Bronchial smooth muscle cell (primary cell): ENCODE measurements at places on chromosomes 6 and 20. TPM values are rescaled to one million over a fixed set of nuclear protein-coding genes. Genes with fewer than 3 reads are reported as not detected.

The SMPDL3A gene
- 24.4 and 57.7 TPM in 2 replicates for total RNA-seq

The RHAG gene
- total RNA-seq: under 0.01 TPM in 1 of 2 replicates, not detected in the other

The CCN6 gene
- total RNA-seq: not detected in 2 replicates

The HTR1E gene
- total RNA-seq: not detected in 2 replicates

The HMGA1 gene
- 41.3 and 113 TPM in 2 replicates for total RNA-seq

The PCMTD2 gene
- total RNA-seq: 35.5 and 53.5 TPM in 2 replicates

The STMND1 gene
- total RNA-seq: not detected in 2 replicates

The MUC22 gene
- total RNA-seq: not detected in 2 replicates

The KIF6 gene
- total RNA-seq: 0.16 and 0.52 TPM in 2 replicates

The GNAS-AS1 gene
- 0.43 and 0.95 TPM in 2 replicates for total RNA-seq

The HRH3 gene
- total RNA-seq: not detected in 2 replicates

The TNFRSF21 gene
- total RNA-seq: 19.2 and 21.0 TPM in 2 replicates

The NUS1 gene
- total RNA-seq: 7.9 and 13.9 TPM in 2 replicates

The ATP9A gene
- 38.3 and 64.9 TPM in 2 replicates for total RNA-seq

The LY6G6F gene
- not detected in 2 replicates for total RNA-seq

The SLC4A11 gene
- total RNA-seq: 0.94 and 1.7 TPM in 2 replicates

The CLIC5 gene
- not detected in 2 replicates for total RNA-seq

The COX4I2 gene
- 0.43 TPM in 1 of 2 replicates, not detected in the other for total RNA-seq

The MCM8 gene
- total RNA-seq: 2.1 and 3.5 TPM in 2 replicates

The CALHM4 gene
- not detected in 2 replicates for total RNA-seq

The ID1 gene
- total RNA-seq: 173 and 518 TPM in 2 replicates
